ENCODE measurements at places on chromosomes 2 and 18. TPM values are rescaled to one million over a fixed set of nuclear protein-coding genes. Genes with fewer than 3 reads are reported as not detected.
A peak's percentile ranks its signal among the peaks of the same experiment; 100 is the strongest.

CDKL4 gene
- total RNA-seq, result 0.13 TPM

GALNT5 gene
- 26.1 TPM for total RNA-seq

LIMS3 gene
- total RNA-seq, result not detected

GPBAR1 gene
- total RNA-seq, result under 0.01 TPM

IL36A gene
- total RNA-seq, result 6.3 TPM

NOTO gene
- total RNA-seq, result not detected

RGPD4 gene
- not detected for total RNA-seq

WNT10A gene
- total RNA-seq, result 2.4 TPM

PPP1R1C gene
- total RNA-seq, result 2.1 TPM

TDRD15 gene
- not detected for total RNA-seq

DSG2 gene
- 91.5 TPM for total RNA-seq

GATA6 gene
- total RNA-seq, result 2.9 TPM

GRCh38 chr2:170030040-170030439 is 147.9 kb upstream of the MYO3B start:
- no peak for DNase-seq

GRCh38 chr2:50215736-50216135 is 816.2 kb downstream of the NRXN1 start:
- DNase-seq, result no peak

DNA sequence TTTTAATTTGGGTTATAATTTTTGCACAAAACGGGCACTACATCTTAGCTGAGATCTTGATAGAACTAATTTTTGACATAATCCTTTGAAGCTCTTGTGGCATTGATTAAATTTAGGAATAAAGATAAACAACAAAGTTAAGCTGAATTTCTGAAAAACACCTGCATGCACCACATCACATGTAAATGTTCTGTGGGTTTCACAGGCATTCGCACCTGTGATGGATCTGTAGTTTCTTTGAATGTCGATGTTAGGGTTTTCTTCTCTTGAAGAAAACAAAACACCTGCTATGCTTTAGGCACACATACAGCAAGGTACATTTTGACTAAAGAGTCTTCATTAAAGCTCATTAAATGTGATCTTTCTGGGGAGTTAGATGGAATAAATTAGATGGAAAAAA is 60.3 kb downstream of the RPIA start:
- no peak for DNase-seq

GRCh38 chr2:25176541-25177181 is 8.3 kb upstream of the POMC start:
- no peak for DNase-seq

DNA sequence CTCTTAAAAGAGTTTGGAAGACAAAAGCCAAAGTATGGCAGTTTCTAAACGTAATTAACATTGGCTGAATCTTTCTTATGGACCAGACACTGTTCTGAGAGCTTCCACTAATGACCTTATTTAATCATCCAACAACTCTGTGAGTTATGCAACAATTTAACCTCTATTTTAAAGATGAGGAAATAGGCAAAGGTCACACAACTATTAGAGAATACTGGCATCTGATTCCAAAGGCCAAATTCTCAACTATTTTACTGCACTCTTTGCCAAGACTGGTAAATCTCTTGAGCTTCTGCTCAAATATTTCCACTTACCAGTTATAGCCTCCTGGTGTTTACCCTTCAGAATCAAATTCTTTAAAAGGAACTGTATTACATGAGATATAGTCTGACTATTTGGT is 42.1 kb upstream of the ERMN start:
- DNase-seq, result no peak

GRCh38 chr2:10909050-10909995 is 2.4 kb upstream of the KCNF1 start:
- no peak for DNase-seq

DNA sequence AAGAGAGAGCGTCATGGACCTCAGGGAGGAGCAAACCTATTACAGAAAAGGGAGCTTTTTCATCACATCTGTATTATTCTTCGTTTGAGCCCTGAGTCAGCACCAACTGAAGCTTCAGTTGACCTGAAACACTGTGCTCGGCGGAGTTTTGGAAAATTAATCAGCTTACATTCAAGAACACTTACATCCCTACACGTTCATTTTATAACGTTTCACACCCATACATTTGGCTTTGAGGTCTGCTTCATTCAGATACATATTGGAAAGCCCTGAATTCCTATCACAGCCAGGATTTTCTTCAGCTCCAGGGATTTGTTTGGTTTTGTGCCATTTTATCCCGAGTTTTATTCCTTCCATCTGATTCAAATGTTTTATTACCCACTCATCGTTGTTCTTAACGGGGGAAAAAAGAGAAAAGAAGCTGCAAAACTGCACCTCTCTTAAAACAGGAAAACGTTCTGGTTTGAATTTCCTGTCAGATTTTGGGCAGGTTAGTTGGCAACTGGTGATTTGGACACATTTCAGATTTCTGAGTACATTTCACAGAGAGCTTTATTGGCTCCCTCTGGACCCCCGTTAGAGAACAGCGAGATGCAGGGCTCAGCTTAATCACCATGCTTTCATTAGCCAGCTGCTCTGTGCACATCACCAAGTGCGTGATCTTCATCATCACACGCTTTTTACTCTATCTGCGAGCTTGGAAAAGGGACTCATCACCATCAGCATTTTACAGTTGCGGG is 88.8 kb downstream of the CDC42EP3 start:
- no peak for DNase-seq

DNA sequence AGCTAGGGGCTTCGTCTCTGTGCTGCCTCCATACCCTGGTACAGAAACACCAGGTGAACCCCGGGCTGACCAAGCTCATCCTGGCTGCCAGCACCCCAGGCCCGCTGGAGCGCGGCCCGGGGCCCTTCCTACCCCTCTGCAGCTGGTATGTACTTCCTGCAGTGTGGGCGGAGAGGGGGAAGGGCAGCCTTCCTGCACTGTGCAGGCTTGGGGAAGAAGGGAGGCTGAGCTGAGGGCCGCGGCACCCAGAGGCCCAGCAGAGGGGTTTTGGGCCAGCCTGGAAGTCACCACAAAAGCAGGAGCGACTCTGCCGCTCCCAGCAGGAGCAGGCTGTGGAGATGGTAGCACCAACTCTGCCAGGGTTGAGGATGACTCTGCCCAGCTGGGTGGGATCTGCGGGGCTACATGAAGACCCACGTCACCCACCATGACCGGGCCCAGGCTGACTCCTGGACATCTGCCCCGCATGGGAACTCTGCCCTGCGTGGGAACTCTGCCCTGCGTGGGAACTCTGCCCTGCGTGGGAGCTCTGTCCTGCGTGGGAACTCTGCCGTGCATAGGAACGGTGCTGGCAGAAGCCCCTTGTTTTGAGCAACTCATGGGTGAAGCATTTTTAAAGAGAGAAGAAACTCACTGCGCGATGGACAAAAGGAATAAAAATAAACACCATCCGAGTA is 273.3 kb downstream of the NDUFA10 start:
- DNase-seq, result no peak

GRCh38 chr2:202609381-202610145 is 25.2 kb upstream of the FAM117B start:
- peak; percentile 90 for DNase-seq

- DNase-seq, result no peak
These were observed 1.7 kb downstream of the MZT2B start for GRCh38 chr2:130183512-130184373.

GRCh38 chr2:240462707-240463273 is 27.3 kb downstream of the GPC1 start:
- no peak for DNase-seq

- DNase-seq, result no peak
These were observed 11.4 kb upstream of the GAREM1 start for GRCh38 chr18:32482117-32482516.

DNA sequence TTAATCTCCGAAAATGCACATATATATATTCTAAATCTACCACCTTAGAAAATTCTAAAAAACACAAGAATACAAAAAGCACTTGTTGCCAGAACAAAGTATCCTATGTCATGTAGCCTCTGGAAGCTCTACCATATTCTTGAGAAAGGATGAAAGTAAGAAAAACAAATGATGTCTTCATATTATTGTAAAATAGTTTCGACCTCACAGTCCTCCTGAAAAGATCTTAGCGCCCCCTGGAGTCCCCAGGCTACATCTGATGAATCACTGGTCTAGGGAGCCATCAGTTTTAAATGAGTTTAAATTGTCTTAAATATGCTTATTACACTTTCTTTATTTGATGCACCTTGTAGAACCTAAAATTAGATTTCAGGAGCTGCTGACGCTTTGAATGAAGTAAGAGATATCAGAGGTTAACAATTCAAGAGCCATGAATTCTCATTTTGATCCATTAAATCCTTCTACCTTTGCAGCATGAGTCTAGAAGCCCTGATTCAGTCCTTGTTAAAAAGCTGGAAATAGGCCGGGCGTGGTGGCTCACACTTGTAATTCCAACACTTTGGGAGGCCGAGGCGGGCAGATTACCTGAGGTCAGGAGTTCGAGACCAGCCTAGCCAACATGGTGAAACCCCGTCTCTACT is 138.8 kb downstream of the MCFD2 start:
- DNase-seq, result peak; percentile 42

DNA sequence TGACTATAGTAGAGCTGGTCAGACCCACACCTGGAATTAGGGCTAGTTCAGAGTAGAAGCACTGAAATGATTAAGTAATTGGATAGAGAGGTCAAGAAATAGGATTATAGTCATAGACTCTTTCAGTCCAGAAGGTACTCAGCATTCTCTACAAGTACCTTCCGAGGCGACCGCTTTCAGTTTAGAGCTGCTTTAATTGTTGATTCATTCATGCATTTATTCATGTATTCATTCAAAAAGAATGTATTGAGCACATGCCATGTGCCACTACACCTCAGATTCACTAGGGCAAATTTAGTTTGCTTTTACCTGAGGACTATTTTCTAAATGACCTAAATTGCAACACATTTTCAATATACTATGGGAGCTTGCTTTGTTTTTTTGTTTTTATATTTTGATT is 48.7 kb downstream of the CRIM1 start:
- DNase-seq, result peak; percentile 74

GRCh38 chr2:9800639-9800974 is 42.7 kb upstream of the TAF1B start:
- no peak for DNase-seq

DNA sequence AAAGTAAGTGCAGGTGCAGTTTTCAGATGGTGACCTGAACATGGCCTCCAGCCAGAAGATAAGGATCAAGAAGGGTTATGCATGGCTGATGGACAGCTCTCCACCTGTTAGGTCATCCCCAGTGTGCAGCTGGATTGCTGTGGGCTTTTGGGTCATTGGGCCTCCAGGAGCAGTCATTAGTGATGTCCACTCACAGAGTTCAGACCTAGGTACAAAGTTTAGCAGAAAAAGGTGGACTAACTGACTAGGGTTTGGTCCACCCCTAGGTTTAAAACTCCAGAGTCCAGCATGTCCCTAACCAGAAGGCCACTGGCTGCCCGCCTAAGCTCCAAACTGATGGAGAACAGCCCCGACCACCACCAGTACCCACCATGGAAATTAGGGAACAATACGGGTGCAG is 18.3 kb upstream of the SULT1C2 start:
- no peak for DNase-seq

GRCh38 chr2:57907411-57907810 is 139.2 kb upstream of the VRK2 start:
- no peak for DNase-seq

DNA sequence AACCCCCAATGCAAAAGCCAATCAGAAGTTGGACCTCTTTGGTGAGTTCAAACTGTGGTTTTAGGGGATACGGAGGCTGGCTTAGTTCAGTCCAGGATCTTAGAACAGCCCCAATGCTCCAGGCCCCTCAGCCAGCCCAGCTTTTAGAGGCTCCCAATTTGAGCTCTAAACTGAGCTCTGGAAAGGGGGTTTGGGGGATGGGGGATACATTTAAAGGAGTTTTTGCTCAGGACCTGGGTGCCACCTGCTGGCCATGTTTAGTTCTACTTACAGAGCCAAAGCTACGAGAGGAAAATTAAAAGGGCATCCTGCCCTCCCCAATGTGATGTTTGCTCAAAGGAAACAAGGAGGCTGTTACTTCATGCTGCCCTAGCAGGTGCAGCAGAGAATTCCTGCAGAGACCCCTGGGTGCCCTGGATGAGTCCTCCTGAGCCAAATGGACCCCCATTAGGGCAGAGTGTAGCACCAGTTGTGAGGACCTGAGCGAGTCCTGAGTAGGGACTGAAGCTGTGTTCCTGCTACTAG is 15.9 kb upstream of the TMEM214 start:
- DNase-seq, result peak; percentile 48

GRCh38 chr2:108029912-108030311 is 43.6 kb downstream of the SLC5A7 start:
- DNase-seq, result no peak

DNA sequence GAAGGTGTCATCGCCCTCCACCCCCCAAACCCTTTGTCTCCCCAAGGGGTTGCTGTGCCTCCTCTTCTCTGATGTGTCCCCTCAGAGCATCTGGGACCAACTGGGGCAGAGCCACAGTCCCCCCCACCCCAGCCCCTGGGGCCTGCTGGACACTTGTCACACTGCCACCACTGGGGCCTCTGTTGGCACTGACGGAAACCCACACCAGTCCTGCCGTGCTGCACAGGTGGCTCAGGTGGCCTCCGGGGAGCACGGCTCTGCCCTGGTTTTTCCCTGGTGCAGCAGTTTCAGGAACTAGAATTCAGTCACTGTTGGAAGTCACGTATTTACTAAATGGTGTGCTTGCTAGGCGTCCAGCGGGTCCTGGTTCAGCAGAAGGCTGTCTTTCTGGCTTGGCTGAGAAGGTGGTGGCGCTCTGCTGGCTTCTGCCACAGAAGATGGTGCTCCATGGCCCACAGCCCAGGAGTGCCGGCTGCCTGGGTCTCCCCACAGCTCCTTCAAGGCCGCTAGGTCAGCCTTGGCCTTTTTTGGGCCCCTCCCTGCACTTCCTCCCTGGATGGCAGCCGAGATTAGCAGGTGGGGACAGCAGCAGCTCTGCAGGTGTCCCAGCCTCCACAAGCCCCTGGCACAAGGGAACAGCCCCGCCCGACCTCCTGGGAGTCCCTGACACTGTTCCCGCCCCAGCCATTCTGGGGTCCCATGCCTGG is 18.6 kb upstream of the KLHL30 start:
- no peak for DNase-seq

GRCh38 chr2:226701052-226701451 is 98.6 kb downstream of the IRS1 start:
- no peak for DNase-seq
